DMS79 treated with DMSO at 0.1 percent for 48 hours (cell line): ENCODE measurements at places on chromosomes 6 and 20.

DNA sequence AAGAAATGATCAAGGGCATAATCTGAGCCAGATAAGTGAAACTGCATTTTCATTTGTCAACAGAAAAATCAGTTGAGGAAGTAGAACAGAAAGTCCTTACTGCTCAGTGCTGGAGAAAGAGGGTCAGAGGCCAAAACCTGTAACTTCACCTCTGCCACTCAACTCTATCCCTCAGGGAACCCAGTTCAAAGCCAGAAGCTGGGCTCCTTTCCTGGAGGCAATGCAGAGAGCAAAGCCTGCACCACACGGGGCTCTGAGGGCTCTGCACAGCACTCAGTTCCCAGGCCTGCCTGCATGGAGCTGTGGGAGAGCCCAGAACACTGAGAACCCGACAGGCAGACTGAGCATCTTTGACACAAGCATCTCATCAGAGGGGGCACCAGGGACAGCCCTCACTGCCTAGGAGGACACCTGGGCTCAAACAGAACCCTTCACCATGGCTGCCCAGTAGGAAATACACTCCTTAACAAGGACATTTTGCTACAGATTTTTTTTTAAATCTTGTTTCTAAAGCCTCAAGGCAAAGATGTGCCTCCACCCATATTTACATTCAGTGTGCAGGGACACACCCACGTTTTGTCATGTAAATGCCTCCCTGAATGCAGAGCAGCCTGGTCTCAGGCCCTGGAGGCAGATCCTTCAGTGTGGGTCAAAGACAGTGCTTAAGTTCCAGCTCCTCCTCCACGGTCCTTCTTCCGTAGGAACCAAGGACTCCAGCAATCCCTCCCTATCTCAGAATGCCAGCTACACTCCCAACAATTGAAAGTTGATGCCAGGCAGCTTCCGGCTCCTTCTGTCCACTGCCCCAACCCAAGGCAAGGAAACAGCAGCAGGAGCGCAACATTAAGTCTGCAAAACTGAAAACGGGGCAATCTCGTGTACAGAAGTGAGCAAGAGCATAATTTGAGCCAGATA lies 6.6 kb downstream of the RNASET2 start:
- no peak for DNase-seq

DNA sequence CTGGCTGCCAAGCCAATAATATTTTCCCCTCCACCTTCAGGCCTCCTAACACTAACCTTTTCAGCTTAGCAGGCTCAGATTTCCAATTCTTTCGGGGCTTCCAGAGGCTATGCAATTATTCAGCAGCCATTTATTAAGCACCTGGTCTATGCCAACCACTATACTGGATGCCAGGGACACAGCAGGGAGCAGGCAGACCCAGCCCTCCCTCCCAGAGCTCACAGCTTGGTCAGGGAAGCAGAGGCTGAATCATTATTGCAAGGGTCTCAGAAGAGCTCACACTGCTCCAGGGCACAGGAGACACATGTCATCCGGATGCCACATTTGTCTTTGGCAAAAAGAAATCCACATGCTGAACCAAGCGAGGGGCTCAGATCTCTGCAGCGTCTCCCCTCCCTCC lies 1.3 kb downstream of the BPIFB1 start:
- DNase-seq = peak; percentile 7

- no peak for DNase-seq
Observed at GRCh38 chr6:159445351-159445750, 247.7 kb downstream of the SOD2 start.

DNA sequence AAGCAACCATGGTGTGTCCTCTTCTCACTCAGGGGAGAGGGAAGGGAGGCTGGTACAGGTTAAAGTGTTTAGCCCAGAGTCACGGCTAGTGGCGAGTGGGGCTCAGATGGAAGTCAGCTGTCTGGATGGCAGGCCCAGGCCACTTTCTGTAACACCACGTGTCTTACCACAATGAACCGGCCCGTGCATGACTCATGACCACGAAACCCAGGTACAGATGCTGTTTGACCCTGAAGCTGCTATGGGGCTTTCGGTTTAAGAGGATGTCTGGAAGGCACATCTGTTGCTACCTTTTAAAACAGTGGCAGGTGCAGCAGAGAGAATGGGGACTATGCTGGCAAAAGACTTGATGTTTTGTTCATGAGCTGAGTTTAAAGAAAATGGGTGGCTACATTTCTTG lies 36.5 kb upstream of the MPC1 start:
- no peak for DNase-seq

- DNase-seq = no peak
Observed at GRCh38 chr20:18986146-18986830, 172.7 kb downstream of the SCP2D1 start.

GRCh38 chr6:150470131-150470530 lies 101.3 kb downstream of the IYD start:
- DNase-seq = no peak

GRCh38 chr6:116393430-116393829 lies 22.7 kb downstream of the DSE start:
- DNase-seq = no peak
